Stimulated activated CD4-positive, alpha-beta T cell treated with anti-CD3 and anti-CD28 coated beads, Interleukin-15, amount 100 ng/mL, for 1 hour (primary cell): ENCODE measurements at places on chromosomes 1 and 21.

DNA sequence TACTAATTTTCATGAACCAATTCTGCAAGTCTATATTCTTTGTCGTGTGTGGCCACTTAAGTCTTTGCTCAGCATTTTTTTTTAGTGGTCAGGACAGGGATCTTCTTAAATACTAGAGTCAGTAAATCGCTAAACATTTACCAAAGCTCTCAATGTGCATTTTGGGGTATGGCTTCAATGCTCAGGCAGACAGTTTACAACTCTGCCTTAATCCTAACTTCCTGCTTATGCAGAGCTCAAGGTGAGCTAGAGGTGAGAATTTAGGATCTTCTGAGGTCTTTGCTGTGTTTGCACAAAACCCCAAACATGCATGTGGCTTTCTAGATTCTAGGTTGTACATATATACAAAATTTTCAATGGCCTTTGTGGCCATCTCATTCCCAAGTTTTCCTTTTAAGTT is 153.0 kb downstream of the DNM3 start:
- no peak for DNase-seq

GRCh38 chr1:23791516-23792047 is 637 bp downstream of the LYPLA2 start:
- no peak for DNase-seq

DNA sequence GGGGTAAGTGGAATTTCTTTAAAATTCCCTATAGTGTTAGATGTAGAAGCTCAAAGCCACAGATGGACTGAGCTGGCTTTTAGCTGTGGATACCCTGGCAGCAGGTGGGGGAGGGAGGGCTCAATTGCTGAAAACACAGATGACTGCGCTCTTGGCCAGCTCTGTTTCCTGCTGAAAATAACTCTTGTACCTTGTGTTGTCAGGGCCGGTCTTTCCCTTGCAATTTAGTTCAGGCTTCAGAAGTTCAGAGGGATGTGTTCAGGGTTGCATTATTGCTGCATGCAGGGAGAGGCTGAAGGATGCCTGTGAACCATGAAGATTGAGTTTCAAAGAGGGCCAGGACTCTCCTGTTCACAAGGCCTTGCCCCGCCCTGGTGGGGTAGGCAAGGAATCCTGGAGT is 58.1 kb upstream of the GCLM start:
- DNase-seq, result no peak

DNA sequence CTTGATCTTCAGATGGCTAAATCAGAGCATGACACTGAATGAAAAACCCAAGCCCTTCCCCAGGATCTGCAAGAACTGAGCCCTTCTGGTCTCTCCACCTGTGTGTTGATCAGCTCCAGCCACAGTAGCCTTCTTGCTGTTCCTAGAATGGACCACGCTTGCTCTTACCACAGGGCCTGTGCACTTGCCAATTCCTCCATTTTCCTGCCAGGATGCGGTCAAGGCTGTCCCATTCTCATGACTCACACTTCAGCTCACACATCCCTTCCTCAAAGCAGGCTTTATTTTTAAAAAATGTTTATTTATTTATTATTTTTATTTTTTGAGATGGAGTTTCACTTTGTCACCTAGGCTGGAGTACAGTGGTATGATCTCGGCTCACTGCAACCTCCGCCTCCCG is 43.6 kb upstream of the GRHL3 start:
- DNase-seq, result no peak

DNA sequence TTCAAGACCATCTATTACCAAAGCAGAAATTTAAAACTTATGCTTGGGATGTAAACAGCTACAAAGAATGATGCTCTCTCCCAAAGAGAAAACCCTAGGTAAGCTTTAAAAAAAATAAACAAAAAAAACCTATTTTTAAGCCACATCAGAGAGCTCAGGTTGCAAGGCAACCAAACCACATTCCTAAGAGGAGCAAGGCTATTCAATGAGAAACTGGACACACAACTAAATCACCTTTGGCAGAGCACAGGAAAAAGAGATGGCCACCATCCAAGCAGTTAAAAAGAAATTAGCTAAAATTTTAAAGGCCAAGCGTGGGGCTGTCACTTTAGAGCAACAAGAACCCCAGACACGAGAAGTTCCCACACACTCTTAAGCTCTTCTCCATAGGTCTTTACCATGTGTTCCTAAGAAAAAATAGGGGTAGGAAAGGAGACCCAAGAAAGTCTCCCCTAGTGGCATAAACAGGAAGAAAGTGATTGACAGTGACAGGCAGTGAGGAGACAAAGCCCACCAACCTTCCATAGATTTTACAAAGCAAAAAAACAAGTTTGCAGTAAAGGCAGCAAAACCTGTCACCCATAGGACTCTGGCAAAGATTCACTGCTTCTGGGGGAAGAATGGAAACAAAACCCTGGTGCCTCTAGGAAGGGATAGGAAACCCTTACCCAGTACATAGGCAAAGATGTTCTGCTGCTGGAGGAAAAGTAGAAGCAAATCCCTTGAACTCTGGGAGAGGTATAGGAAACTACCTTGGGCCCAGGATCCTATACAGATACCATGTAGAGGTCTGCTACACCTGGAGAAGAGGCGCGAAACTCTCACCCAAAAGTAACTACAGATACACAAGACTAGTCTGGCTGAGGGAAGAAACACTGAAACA is 68.5 kb downstream of the FOXJ3 start:
- no peak for DNase-seq

DNA sequence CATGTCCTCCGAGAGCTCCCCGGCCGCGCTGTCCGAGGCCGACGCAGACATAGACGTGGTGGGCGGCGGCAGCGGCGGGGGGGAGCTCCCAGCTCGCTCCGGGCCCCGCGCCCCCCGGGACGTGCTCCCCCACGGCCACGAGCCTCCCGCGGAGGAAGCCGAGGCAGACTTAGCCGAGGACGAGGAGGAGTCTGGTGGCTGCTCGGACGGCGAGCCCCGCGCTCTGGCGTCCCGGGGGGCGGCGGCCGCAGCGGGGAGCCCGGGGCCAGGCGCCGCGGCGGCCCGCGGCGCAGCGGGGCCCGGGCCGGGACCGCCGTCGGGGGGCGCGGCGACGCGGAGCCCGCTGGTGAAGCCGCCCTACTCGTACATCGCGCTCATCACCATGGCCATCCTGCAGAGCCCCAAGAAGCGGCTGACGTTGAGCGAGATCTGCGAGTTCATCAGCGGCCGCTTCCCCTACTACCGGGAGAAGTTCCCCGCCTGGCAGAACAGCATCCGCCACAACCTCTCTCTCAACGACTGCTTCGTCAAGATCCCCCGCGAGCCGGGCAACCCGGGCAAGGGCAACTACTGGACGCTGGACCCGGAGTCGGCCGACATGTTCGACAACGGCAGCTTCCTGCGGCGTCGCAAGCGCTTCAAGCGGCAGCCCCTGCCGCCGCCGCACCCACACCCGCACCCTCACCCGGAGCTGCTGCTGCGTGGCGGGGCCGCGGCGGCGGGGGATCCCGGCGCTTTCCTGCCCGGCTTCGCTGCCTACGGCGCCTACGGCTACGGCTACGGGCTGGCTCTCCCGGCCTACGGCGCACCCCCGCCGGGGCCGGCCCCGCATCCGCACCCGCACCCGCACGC is 547 bp downstream of the FOXD2 start:
- no peak for DNase-seq

DNA sequence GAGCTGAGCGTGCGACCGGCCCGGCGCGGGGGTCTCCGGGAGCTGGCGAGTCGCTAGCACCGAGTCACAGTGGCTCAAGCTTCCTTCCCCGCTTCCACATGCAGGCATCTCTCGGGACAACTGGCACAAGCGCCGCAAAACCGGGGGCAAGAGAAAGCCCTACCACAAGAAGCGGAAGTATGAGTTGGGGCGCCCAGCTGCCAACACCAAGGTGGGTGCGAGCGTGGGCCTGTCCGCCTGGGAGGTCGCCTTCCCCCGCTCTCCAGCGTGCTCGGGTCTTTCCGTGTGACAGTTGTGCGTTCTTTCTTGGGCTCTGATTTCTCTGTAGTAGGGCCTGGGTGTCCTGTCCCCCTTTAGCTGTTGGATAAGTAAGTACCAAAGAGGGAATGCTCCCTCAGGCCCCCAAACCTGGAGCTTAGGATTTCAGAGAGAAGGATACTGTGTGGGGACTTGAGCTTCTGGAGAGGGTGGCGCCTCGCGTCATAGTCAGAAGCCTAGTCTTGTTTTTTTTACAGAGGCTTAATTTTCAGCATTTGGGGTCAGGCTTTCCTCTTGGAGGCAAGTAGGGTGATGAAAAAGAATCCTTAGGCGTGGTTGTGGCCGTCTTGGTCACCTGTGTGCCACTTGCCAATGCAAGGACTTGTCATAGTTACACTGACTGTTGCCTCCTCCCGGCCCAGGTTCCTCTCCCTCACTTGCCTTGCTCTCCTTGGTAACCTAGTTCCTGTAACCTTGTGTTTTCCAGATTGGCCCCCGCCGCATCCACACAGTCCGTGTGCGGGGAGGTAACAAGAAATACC is 790 bp downstream of the RPS8 start:
- no peak for DNase-seq

GRCh38 chr1:64917328-64917861 is 49.0 kb downstream of the JAK1 start:
- DNase-seq, result no peak

GRCh38 chr1:21667348-21668231 is 1.6 kb downstream of the RAP1GAP start:
- DNase-seq, result no peak

DNA sequence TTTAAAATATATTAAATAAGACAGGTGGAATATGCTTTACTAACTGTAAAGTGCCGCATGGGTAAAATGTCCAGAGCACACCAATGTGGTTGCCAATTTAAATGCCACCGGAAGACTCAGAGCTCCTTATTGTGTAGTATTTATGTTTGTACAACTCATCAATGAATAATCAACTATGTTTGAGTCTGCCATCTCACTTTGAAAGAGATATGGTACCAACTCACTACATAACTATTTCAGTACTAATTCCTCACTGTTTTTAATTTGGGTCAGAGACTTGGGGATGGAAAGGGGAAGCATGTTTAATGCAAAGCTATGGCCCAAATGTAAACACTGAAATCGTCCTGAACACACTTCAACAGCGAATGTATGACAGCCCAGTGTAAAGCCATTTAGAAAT is 144.8 kb downstream of the NR5A2 start:
- no peak for DNase-seq

DNA sequence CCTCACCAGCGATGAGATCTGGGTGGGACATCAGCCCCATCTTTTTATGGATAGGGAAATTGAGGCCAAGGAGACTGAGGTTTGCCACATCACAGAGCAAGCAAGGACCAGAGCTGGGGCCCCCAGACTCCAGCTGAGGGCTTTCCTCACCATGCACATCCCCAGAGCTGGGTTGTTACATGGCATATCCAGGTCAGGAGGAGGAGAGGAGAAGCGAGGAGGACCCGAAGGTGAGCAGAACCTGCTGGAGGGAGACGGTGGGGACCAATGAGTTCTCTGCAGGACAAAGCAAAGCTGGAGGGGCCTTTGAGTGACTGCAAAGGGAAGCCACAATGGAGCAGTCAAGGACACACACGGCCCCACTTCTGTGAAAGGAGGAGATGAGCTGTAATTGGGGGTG is 255.5 kb upstream of the CSF3R start:
- no peak for DNase-seq

DNA sequence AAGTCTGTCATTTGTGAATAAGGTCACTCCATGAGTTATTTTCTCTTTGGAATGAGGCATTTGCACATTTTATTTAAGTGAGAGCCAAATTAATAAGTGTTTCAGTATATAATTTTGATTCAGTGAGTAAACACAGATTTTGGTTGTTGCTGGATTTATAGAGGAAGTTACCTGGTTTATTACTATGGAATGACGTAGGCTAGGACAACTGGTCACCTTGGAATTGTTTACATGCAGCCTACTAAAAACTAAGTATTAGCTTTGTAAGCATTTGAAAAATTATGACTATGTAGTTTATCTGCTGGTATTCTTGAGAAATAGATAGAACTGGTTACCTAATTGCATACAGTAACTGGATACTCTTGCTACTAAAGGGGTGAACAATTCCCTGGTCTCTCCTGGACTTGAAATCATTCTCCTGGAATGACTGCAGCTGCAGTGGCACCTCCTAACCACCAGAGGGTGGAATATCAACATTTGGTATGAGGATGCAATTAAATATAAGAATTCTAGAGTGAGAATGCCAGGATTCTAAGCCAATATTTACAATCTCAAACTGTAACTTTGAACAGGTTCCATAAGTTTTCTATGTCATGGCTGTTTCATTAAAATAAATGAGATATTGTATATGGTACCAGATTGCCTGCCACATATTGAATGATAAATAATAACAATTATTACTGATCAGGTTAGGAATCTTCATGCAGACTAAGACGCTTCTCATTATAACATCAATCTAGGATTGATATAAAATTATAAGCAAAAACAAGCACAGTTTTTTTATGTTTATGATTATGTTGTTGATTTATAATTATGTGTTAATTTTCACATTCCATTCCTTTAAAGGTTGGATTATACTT is 3.5 kb upstream of the KRTAP27-1 start:
- no peak for DNase-seq

DNA sequence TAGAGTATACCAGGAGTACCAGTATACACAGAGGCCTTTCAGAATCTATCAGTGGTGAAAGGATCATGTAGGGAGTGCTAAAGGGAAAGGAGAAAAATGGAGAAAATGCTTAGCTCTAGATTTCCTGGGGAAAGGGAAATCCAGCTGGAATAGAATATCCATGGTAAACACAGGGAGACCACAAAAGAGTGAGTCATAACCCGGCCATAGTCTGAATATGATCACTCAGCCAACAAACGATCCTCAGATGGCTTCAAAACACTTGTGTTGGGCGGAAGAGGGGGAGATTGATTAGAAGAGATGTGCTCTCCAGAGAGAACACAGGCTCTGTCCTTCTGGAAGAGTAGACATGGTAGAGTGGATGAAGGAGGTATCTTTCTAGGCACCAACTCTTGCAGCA is 180.6 kb downstream of the PAPPA2 start:
- no peak for DNase-seq

- DNase-seq, result no peak
Measured at GRCh38 chr1:119081267-119081666, 59.2 kb downstream of the WARS2 start.

DNA sequence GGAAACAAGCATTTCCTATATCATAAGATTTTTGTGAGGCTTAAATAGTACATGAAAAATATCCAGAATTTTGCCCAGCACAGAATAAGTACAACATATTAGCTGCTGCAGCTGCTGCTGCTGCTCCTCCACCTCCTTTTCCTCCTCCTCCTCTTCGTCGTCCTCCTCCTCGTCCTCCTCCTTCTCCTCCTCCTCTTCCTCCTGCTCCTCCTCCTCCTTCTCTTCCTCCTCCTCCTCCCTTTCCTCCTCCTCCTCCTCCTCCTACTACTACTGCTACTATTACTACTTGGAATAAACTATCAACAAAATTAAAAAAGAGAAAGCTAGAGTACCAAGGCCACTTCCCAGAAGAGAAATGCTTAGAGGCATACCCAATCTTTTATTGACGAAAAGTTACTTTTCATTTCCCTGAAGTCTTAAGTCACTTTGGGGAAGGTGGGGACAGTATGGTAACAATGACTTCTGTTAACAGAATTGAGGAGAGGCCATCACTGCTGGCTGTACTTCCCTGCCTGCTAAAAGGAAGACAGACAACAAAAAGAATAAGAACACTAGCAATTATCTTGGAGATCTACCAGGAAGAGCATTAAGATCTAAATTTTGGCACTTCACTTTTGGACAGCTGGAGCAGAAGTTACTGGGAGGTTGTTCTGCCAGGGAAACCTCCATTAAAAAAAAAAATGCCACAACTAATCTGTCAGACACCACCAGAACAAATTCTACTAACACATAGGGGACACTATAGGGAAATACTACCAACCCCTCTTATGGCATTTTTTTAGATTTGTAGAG is 7.1 kb downstream of the DENND1B start:
- DNase-seq, result no peak
